H7 (cell line): ENCODE measurements at places on chromosomes 13 and 19.

DNA sequence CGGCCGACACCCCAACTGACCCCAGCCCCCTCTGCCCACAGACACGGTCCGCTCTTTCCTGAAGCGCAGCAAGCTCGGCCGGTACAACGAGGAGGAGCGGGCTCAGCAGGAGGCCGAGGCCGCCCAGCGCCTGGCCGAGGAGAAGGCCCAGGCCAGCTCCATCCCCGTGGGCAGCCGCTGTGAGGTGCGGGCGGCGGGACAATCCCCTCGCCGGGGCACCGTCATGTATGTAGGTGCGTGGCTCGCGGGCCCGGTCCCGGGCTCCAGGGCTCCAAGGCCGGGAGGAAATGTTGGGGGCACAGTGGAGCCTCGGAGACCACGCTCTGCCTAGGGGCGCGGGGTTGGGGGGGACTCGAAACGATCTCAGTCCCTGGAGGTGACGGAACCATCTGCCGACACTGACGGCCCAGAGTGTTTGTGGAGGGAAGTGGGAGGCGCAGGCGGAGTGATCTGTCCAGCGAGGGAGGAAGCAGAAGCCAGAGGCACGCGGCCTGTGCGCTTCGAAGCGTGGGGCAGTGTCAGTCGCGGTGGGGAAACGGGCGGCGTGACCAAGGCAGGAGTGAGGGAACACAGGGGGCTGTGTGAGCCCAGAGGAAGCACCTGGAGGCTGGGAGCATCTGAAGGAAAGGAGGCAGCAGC, 6.3 kb downstream of the TBCB start:
- DNase-seq = no peak

DNA sequence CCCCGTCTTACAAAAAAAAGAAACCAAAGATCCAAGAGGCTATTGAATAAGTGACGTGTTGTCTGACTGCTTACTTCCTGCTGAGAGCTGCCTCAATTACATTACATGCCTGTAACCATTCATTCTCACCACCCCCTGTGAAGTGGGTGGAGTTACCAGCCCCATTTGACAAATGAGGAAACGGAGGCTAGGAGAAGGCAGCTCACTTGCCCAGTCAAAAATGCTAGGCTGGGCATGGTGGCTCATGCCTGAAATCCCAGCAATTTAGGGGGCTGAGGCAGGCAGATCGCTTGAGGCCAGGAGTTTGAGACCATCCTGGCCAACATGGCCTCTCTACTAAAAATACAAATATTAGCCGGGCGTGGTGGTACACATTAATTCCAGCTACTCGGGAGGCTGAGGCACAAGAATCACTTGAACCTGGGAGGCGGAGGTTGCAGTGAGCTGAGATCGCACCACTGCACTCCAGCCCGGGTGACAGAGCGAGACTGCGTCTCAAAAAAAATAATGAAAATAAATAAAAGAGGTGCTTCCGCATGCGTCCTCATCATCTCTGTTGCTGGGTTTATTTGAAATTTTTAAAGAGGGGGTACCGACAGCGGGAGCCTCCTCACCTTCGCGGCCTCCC, 499 bp downstream of the LSM7 start:
- DNase-seq = peak; percentile 84

- DNase-seq = no peak
Observed at GRCh38 chr19:43422689-43423066, 8.0 kb downstream of the TEX101 start.

GRCh38 chr19:47049307-47049700, 880 bp upstream of the TMEM160 start:
- no peak for DNase-seq

GRCh38 chr19:14599548-14600147, 16.8 kb downstream of the CLEC17A start:
- no peak for DNase-seq

- DNase-seq = no peak
Observed at GRCh38 chr13:98784666-98785065, 32.2 kb upstream of the SLC15A1 start.
